ENCODE measurements at places on chromosomes 12 and 14. TPM values are rescaled to one million over a fixed set of nuclear protein-coding genes. Genes with fewer than 3 reads are reported as not detected.

PARPBP gene
- total RNA-seq = 4.7 TPM

MAP1LC3B2 gene
- total RNA-seq = not detected

DLST gene
- total RNA-seq = 98.6 TPM

PROX2 gene
- total RNA-seq = 0.08 TPM

Data from left lung (tissue), 14 donors.